ENCODE measurements at places on chromosomes 13 and 19. TPM values are rescaled to one million over a fixed set of nuclear protein-coding genes. Genes with fewer than 3 reads are reported as not detected.

The RFPL4A gene
- total RNA-seq = 0.34 TPM

The FUT6 gene
- total RNA-seq = 7.5 TPM

The DPF1 gene
- not detected for total RNA-seq

The TMPRSS9 gene
- total RNA-seq = 5.9 TPM

The IGFL4 gene
- total RNA-seq = not detected

The FREM2 gene
- total RNA-seq = 0.19 TPM

The ZGLP1 gene
- total RNA-seq = 4.0 TPM

The ZNF558 gene
- 15.9 TPM for total RNA-seq

- DNase-seq = no peak
- H3K27me3 ChIP-seq = no peaks in the 10 kb centered on the region
- no peak overlapping the region for H3K4me3 ChIP-seq
Measured at GRCh38 chr13:48251611-48252081, 18.6 kb downstream of the ITM2B start.

DNA sequence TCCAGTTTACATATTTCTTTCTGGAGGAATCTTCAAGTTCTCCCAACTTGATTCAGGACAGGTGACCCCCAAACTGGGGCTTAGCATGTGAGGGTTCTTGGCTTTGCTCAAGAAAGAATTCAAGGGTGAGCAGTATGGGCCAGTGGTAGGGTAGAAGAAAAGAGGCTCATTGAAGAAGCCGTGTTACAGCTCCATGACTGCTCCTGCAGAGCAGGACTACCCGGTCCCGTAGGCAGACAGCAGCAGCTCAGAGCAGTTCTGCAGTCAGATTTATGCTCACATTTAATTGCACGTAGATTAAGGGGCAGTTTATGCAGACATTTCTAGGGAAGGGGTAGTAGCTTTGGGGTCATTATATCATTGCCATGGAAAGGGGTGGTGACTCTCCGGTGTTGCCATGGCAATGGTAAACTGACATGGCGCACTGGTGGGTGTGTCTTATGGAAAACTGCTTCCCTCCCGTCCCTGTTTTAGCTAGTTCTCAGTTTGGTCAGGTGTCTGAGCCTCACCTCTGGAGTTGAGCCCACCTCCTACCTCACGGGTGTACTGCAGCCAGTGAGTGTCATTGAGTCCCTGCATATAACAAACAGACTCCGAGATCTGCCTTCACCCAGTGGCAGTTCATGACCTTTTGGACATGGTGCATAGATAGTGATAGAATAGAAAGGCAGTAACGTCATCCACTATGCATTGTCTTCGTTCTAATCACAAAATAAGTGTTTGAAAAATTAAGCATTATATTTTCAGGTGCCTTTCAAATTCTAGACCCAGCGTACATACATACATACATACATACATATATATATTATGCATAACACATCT lies 16.0 kb upstream of the ZNF792 start:
- H3K27me3 ChIP-seq = no peaks in the 10 kb centered on the region
- DNase-seq = no peak
- no peak overlapping the region for H3K27ac ChIP-seq
- H3K36me3 ChIP-seq = no peaks in the 10 kb centered on the region
- no peaks in the 10 kb centered on the region for H3K4me1 ChIP-seq
- no peak overlapping the region for H3K4me3 ChIP-seq

GRCh38 chr19:43438291-43439031 lies 23.8 kb downstream of the TEX101 start:
- no peaks in the 10 kb centered on the region for H3K27me3 ChIP-seq
- no peak overlapping the region for H3K4me3 ChIP-seq
- no peak overlapping the region for H3K27ac ChIP-seq
- no peaks in the 10 kb centered on the region for H3K36me3 ChIP-seq
- no peak for DNase-seq

DNA sequence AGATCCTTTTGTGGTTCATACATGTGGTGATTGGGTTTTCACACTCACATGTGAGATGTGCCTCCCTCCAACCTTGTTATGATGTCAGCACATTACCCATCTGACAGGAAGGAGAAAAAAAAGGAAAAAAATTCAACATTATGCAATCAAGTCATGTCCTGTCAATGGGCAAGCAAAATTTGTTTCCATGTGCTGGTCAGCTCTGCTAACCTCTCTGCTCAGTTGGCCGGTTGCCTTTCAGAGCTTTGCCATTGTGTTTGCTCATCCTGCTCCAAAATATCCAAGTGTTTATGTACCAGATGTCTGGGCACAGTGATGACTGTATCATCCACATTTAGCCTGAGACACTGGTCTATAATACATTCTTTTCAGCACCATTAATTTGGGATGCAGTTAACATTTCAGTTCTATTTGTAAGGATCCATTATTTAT lies 27.0 kb upstream of the METTL21C start:
- no peak overlapping the region for H3K4me3 ChIP-seq
- no peaks in the 10 kb centered on the region for H3K27me3 ChIP-seq
- no peaks in the 10 kb centered on the region for H3K4me1 ChIP-seq
- H3K36me3 ChIP-seq = no peaks in the 10 kb centered on the region
- no peak overlapping the region for H3K27ac ChIP-seq
- DNase-seq = no peak

DNA sequence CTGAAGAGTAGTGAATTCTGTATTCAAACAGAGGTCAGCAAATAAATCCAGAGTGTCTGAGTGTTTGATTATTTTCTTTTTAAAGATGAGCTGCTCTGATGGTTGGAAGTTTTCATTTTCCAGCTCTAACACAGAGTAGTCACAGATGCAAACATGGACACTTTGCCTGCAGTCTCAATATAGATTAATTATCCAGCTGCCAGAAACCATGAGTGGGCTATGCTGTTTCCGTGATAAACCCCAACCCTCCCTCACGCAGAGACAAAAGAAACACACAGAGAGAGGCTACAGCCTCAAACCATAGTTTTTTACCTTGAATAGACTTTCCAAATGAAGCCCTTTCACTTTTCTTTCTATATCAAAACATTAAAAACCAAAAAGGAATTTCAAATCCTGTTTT lies 884.7 kb downstream of the DIAPH3 start:
- no peak overlapping the region for H3K27ac ChIP-seq
- no peak for DNase-seq
- H3K36me3 ChIP-seq = no peaks in the 10 kb centered on the region
- H3K4me3 ChIP-seq = no peak overlapping the region
- no peaks in the 10 kb centered on the region for H3K4me1 ChIP-seq
- no peaks in the 10 kb centered on the region for H3K27me3 ChIP-seq

GRCh38 chr13:81116461-81117282 lies 775.7 kb upstream of the SPRY2 start:
- no peak overlapping the region for H3K27ac ChIP-seq
- H3K36me3 ChIP-seq = no peaks in the 10 kb centered on the region
- no peak overlapping the region for H3K4me3 ChIP-seq
- no peak for DNase-seq

GRCh38 chr19:5314012-5314906 lies 26.4 kb downstream of the PTPRS start:
- no peaks in the 10 kb centered on the region for H3K4me1 ChIP-seq
- no peak overlapping the region for H3K4me3 ChIP-seq
- H3K27me3 ChIP-seq = no peaks in the 10 kb centered on the region
- no peak for DNase-seq
- H3K27ac ChIP-seq = no peak overlapping the region

DNA sequence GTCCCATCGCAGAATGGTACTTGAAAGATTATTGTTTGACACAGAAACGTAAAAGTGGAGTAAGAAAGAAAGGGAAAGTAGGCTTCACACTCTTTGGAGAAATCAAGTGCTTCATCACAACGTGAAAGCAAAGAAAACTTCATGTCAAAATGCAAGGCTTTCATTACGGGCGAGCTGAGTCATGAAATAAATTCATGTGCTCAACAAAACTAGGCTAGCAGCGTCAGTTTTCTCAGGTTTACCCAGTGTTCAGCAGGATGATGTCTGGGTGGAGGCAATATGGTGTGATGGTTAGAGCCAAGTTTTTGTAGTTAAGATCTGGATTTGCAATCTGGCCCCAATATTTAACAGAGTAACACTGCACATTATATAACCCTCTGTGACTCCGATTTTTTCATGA lies 128.0 kb downstream of the TRPC4 start:
- no peak for DNase-seq
- H3K4me3 ChIP-seq = no peak overlapping the region
- no peaks in the 10 kb centered on the region for H3K27me3 ChIP-seq
- H3K36me3 ChIP-seq = no peaks in the 10 kb centered on the region
- no peaks in the 10 kb centered on the region for H3K4me1 ChIP-seq

DNA sequence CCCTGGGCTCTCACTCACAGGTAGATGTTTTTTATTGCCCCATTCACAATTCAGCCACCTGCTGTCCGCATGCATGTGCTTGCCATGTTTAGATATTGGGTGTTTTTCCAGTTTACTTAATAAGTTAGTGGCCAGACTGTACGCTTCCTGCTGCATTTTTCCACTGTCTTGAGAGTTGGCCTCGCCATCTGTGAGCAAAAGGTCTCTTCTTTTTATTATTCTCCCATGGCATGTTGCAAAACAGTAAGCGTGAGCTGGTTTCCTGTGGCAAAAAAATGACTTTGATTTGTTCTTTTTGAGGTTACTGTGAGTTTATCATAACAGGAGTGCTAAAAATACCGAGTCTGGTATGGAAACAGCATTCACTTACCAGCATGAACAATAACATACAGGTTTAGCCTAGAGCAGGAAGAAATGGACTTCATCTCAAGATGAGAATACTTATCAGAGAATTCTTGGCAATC lies 46.0 kb downstream of the SAE1 start:
- H3K36me3 ChIP-seq = peaks cover 12% of the 10 kb centered on the region
- H3K27me3 ChIP-seq = no peaks in the 10 kb centered on the region
- no peaks in the 10 kb centered on the region for H3K4me1 ChIP-seq
- DNase-seq = no peak
- no peak overlapping the region for H3K27ac ChIP-seq
- no peak overlapping the region for H3K4me3 ChIP-seq

- H3K4me1 ChIP-seq = no peaks in the 10 kb centered on the region
- no peaks in the 10 kb centered on the region for H3K27me3 ChIP-seq
- no peak overlapping the region for H3K4me3 ChIP-seq
- H3K36me3 ChIP-seq = no peaks in the 10 kb centered on the region
Measured at GRCh38 chr19:40687525-40688016, 2.9 kb downstream of the NUMBL start.

DNA sequence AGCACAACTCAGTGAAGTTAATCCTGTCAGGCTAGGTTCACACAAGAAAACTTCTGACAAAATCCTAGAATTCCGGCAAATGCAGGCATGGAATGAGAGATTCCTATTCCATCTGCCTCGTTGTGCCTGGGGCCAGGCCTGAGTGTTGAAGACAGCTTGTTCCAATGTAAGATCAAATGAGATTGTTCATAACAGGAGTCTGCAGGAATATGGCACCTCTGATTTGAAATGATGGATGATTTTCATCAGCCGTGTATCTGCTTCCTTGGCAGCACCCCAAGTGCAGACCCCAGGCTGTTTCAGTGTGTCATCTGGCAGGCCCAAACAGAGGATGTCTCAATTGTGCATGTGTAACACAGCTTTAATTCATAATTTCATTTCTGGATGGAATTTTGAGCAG lies 35.3 kb upstream of the SACS start:
- H3K27ac ChIP-seq = no peak overlapping the region
- no peaks in the 10 kb centered on the region for H3K4me1 ChIP-seq
- DNase-seq = no peak
- H3K27me3 ChIP-seq = no peaks in the 10 kb centered on the region
- no peaks in the 10 kb centered on the region for H3K36me3 ChIP-seq
- no peak overlapping the region for H3K4me3 ChIP-seq
